ENCODE measurements at places on chromosomes 5 and 9. TPM values are rescaled to one million over a fixed set of nuclear protein-coding genes. Genes with fewer than 3 reads are reported as not detected.
A peak's percentile ranks its signal among the peaks of the same experiment; 100 is the strongest.

ZNF300 gene
- 0.55 TPM for total RNA-seq

MAMDC2 gene
- not detected for total RNA-seq

- no peak for DNase-seq
Measured at GRCh38 chr5:159955056-159955624, 38.9 kb downstream of the ADRA1B start.

TRIM52 gene
- 23.2 TPM for total RNA-seq

ROPN1L gene
- total RNA-seq, result 2.2 TPM

DNA sequence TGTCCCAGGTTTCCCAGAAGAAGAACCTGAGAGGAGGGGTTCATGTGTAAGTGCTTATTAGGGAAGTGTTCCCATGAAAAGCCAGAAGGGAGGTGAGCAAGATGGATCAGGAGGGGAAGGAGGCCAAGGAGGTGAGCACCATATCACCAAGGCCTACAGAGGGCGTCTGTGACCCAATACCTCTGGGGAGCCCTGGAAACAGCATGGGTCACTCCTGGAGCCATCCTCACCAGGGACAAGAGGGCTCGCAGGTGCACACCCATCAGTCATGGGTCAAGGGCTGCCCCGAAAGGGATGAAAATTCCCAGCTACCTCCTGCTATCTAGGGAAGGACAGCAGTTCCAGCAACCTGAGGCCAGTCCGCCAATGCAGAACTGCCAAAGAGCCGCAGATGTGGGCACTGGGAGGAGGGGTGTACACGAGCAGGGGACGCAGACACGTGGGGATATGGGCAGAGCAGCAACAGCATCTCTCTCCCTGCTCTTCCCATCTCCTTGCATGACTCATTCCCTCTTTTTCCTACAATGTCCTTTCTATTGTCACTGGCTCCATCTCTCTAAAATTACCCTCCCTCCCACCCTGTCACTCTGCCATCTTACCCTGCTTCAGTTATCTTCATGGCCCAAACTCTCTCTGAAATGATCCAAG lies 167.6 kb upstream of the FSTL4 start:
- DNase-seq, result no peak

DNA sequence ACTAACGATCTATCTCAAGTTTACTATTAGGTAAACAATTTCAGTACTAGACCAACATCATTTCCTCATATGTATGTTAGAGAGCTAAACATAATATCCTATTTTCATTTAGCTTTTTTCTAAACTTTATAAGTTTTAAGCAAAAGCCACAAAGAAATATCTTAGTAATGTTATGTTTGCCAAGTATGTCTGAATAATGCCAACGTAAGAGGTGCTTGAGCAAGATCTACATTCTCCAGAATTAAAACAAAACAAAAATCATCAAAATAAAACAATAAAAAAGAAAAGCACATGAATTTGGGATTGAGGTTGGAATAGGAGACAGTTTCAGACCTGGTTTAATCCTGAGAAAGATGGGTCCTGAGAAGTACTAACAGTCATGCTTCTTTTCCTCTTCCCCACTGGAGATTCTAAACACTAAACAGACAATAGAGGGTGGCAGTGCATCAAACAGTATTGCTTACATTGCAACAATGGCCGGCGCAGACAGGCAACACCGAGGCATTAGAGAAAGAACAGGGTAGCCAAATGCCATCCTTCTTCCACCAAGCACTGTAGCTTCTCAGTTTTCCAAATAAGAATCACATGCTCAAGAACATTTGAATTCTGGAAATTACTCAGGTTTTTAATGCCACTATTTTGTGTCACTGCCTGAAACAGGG lies 33.6 kb downstream of the CSNK1A1 start:
- no peak for DNase-seq

FAXDC2 gene
- not detected for total RNA-seq

- no peak for DNase-seq
Measured at GRCh38 chr5:25552871-25553481, 908.2 kb upstream of the CDH10 start.

NTNG2 gene
- total RNA-seq, result 3.8 TPM

- DNase-seq, result no peak
Measured at GRCh38 chr5:15808577-15808976, 308.6 kb downstream of the FBXL7 start.

DNA sequence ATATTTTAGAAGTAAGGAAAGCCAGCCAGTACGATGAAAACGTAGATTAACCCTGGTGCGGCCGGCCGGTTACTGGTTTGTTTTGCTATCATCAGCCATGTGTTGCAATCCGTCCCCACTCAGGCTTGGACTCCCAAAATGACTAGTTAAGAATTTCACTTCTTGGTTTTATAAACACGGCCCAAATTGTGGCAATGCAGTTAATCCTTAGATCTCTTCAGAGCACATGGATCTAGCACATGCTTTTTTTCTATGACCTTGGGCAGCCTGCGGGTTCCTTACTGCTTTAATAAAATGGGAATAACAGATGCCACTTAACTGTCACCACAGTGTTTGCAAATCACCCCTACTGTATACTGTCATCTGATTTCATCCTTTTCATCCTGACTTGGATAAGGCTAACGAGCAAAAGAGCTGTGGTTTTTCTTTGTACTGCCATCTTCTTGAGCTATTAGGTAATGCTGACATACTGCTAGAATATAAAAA lies 1.5 kb downstream of the NDFIP1 start:
- no peak for DNase-seq

DNA sequence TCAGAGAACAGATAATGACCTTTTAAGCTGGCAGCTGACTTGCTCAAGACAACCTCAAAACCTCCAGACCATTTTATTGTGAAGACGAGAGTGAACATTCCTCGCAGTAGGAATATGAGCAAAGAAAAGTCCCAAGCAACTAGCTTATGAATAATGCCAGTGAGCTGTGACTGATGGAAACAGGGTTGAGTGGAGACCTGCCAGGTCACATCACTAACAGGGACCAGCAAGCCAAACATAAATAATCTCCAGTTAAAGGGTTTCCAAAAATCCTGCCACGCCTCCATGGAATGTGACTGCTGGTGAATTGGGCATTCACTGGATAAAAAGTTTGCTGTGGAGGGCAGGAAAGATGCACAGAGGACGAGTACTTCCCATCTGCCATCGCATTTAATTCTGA lies 185.4 kb downstream of the CRB2 start:
- no peak for DNase-seq

DNA sequence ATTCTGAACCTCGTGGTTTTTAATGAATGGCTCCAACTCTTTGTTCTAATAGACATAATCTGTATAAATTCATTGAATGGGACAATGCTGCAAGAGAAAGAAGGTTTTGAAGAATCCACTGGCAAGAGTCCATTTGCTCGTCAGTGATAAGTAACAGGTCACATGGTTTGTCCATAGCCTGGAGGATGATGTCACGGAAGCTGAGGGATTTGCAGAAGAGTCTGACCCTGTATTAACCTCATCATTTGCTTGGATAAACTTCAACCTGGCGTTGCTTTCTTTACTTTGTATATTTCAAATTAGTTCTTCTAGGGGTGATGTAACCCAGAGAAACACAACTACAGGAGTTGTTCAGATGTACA lies 197.4 kb downstream of the GAS1 start:
- no peak for DNase-seq

DNA sequence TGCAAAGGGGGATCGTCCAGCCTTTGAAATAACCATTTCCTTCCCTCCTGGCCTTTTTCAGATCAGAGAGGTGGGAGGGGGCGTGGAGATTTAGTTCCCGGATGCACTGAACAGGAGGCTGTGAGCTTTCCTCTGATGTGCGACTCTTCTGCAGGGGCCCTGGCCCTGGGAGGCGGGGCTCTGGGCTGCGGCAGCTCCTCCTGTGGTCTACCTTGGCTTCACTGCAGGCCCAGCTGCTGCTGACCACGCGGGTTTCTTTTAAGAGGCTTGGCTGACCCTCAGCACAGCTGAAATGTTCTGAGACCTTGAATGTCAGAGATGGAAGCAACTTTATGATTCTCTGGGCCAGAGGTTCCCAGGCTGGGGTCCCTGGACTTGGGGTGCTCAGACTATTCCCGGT lies 27.0 kb upstream of the COL15A1 start:
- no peak for DNase-seq

DNA sequence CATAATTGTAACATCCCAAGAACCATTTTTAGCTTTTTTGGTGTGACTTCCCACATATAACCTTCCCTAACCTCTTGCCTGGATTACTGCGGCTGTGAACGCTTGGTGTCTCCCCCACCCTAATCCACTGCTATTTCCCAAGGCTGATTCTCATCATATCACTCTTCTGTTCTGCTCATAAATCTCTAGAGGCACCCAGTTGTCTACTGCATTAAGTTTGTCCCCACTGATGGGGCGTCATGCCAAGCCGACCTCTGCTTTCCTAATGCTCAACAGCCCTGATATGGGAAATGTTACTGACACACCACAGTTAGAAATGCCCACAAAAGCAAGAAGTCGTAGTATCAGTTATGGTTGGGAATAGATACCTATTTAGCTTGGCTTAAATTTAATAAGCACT lies 24.4 kb downstream of the NPR3 start:
- no peak for DNase-seq

DNA sequence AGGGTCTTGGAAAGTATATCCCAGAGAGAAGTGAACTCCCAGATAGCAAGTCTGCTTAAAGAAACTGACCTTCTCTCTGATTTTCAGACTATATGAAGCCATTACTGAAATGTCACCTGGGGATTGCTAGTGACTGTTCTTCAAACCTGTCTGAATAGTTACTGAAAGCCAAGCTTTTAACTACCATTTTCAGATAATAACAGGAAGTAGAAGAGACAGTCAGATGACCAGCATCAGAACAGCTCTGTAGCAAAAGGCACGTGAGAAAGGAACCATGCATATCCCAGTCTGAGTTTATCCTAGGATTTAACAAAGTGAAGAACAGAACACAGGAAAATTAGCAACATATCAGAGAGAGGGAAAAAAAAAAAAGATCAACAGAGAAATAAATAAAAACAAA lies 74.9 kb upstream of the SELENOP start:
- no peak for DNase-seq

FOXI1 gene
- total RNA-seq, result not detected

FREM1 gene
- total RNA-seq, result not detected

- DNase-seq, result no peak
Measured at GRCh38 chr5:118310401-118310800, 677.9 kb downstream of the DTWD2 start.

- no peak for DNase-seq
Measured at GRCh38 chr5:111854186-111854585, 97.2 kb upstream of the NREP start.

DNA sequence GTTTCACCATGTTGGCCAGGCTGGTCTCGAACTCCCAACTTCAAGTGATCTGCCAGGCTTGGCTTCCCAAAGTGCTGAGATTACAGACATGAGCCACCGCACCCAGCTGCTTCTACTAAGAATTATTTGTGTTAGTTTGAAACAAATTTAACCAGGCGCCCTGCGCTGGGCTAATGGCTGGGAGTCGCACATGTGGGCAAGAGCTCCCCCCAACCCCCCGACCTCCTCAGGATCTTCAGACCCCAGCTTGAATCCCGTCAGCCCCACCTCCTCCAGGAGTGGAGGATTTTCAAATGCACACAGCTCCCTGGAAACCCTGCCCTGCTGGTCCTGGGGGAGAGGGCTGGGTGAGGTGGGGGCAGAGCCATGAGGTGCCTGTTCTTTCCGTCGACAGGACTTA lies 21.2 kb upstream of the SLC12A7 start:
- no peak for DNase-seq

GRM6 gene
- not detected for total RNA-seq

DNA sequence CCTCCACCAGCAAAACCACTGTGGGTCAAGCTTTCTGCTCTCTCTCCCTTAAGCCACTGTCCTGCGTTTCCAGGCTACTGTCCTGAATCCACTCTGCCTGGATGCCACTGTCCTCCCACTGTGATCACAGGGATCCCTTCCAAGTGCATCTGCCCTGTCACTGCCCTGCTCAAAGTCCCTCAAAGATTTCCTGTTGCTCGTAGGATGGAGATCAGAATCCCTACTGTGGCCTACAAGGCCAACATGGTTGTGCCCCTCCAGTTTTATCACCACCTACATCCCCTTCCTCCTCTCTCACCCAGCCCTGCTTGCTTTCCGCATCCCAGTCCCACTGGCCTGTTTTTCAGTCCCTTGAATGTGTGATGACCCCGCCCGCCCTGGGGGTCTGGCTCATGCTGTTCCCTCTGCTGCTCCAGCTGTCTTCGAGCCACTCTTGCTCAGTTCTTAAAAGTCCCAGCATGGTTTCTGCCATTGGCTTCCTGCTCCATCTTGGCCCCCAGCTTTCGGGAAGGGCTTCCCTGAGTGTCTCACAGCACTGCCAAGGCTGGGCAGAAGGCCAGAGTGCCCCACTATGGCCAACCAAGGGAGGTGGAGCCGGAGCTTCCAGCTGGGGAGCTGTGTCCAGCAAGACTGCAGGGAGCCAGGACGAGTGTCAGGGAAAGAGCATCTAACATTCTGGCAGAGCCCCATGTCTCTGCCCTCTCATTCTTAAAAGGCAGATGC lies 12.9 kb upstream of the FRRS1L start:
- no peak for DNase-seq

DNA sequence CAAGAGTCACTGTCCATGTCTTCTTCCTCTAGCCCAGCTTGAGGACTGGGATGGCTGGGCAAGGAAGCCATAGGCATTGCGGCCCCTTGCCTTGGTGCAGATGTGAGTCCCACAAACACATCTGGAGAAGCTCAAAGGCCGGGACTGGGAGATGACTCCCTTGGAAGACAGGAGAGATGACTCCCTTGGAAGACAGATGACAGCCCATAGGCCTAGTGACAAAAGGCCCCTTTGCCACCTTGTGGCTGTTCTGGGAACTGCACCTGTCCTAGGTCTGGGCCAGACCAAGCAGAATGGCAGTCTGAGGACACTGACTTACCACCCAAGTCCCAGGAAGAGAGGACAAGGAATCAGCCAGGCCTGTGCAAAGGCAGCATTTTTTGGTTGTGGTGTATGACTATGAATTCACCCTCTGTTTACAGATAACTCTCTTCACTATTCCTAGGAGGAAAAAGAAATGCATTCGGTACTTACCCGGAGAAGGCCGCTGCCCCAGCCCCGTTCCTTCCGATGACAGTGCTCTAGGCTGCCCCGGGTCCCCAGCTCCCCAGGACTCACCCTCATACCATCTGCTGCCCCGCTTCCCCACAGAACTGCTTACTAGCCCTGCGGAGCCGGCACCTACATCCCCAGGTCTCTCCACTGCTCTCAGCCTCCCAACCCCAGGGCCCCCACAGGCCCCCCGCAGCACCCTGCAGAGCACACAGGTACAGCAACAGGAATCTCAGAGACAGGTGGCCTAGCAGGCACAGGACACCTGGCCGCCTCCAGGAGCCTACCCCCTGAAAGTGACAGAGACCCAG lies 30.8 kb downstream of the SKP1 start:
- DNase-seq, result peak; percentile 87

MEGF10 gene
- not detected for total RNA-seq

DNA sequence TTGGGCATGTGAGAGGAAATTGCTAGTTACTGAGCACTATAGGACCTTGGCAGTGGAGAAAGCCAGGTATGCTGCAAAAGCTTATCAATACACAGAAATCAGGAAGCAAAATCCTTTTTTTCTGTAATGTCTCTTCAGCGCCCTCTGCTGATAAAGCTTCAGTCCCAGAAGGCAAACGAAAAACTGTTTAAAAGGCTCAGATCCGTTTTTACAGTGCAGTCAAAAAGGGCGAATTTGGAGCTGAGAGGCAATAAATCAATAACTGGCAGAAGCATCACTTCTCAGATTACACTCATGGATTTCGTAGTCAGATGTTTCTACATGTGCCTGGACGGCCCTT lies 1.1 kb upstream of the MAN2A1 start:
- peak; percentile 61 for DNase-seq

Measured in activated CD8-positive, alpha-beta T cell treated with anti-CD3 and anti-CD28 coated beads, Interleukin-2, amount 10 ng/mL, durations not matched to agents 7 days and 5 days (primary cell).